Activated CD4-positive, alpha-beta memory T cell treated with anti-CD3 and anti-CD28 coated beads, Interleukin-2, amount 10 ng/mL, durations not matched to agents 7 days and 5 days (primary cell): ENCODE measurements at places on chromosomes 3 and 15.

DNA sequence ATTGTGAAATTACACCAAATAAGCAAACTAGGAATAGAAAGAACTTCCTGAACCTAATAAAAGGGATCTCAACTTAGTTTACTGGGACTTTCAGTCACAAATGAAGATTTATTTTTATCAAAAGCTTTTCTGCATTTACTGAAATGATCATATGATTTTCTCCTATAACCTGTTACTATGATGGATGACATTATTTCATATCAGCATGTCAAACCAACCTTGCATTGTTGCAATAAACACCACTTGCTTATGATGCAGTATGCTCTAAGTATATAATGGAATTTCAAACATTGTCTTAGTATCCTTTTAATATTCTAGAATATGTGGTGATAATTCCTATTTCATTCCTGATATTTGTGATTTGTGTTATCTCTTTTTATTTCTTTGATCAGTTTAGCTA lies 303.0 kb downstream of the CGGBP1 start:
- no peaks in the 10 kb centered on the region for H3K4me1 ChIP-seq
- DNase-seq = no peak
- no peaks in the 10 kb centered on the region for H3K27me3 ChIP-seq
- no peak overlapping the region for H3K27ac ChIP-seq

GRCh38 chr3:46559091-46559704 lies 6.9 kb downstream of the LRRC2 start:
- DNase-seq = no peak
- no peak overlapping the region for H3K4me3 ChIP-seq
- H3K27me3 ChIP-seq = peaks cover 46% of the 10 kb centered on the region
- no peaks in the 10 kb centered on the region for H3K36me3 ChIP-seq
- H3K4me1 ChIP-seq = peaks cover 27% of the 10 kb centered on the region

DNA sequence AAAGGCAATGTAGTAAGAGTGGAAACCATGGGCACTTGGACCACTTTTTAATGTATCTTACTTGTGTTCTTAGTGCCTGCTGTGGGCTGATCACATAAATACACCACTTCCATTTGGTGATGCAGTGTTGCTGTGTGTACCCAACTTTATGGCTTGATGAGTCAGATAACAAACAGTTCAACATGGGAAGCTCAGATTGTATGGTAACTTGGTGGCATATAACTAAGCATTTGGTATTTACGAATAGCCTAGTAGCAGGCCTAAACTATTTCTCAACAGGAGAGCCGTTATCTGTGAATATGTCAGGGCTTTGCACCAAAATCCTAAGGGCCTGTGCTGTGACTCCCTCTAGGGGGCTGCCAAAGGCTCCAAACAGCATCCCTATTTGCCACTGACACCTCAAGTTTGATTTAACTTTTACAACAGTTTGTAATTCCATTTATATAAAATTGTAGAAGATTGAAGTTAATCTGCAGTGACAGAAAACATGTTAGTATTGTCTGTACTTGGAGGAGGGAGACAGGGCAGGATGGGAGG lies 640.4 kb upstream of the CADM2 start:
- H3K4me3 ChIP-seq = no peak overlapping the region
- no peak for DNase-seq
- no peaks in the 10 kb centered on the region for H3K27me3 ChIP-seq
- no peaks in the 10 kb centered on the region for H3K36me3 ChIP-seq

DNA sequence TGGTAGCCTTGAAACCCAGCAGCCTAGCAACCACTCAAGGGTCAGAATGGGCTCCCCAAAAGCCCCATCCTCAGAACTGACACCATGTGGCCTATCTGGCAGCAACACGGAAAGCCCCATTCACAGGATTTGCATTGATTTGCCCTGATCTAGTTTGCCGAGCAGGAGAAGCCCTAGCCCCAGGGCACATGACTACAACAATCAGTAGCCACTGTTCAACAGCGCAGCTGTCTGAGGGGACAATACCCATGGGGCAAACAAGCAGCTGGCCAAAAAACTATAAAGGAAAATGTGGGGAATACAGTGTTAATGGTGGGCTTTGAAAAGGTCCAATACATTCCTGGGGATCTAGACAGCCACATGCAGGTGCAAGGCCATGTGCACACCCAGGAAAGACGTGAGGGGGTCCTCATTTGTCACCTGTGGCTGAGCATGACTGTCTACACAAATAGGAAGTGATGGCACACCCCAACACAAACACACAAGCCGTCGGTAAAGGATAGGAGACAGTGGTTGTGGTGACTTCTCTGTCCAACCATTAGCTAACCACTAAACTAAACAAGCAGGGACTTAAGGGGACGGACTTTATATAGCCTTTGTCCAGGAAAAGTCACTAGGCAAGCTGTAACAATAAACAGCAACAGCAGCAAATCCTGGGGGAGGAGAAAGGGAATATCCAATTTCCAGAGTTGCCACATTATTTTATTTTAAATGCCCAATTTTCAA lies 113.7 kb downstream of the LRIG1 start:
- peaks cover 73% of the 10 kb centered on the region for H3K36me3 ChIP-seq
- H3K27ac ChIP-seq = no peak overlapping the region
- no peak for DNase-seq
- no peak overlapping the region for H3K4me3 ChIP-seq
- H3K4me1 ChIP-seq = peaks cover 14% of the 10 kb centered on the region
- no peaks in the 10 kb centered on the region for H3K27me3 ChIP-seq

- peak overlapping the region; percentile 49 for H3K27ac ChIP-seq
- H3K4me1 ChIP-seq = peaks cover 22% of the 10 kb centered on the region
- DNase-seq = no peak
- no peaks in the 10 kb centered on the region for H3K27me3 ChIP-seq
Measured at GRCh38 chr15:67784856-67785430, 40.4 kb upstream of the SKOR1 start.

DNA sequence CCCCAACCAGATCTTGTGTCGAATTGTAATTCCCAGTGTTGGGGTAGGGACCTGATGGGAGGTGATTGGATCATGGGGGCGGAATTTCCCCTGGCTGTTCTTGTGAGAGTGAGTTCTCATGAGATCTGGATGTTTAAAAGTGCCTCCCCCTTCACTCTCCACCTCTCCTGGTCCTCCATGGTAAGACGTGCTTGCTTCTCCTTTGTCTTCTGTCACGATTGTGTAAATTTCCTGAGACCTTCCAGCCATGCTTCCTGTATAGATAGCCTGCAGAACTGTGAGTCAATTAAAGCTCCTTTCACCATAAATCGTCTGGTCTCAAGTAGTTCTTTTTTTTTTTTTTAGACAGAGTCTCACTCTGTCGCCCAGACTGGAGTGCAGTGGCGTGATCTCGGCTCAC lies 42.3 kb downstream of the NR1D2 start:
- no peak for DNase-seq
- no peaks in the 10 kb centered on the region for H3K27me3 ChIP-seq
- H3K4me1 ChIP-seq = no peaks in the 10 kb centered on the region
- no peaks in the 10 kb centered on the region for H3K36me3 ChIP-seq

DNA sequence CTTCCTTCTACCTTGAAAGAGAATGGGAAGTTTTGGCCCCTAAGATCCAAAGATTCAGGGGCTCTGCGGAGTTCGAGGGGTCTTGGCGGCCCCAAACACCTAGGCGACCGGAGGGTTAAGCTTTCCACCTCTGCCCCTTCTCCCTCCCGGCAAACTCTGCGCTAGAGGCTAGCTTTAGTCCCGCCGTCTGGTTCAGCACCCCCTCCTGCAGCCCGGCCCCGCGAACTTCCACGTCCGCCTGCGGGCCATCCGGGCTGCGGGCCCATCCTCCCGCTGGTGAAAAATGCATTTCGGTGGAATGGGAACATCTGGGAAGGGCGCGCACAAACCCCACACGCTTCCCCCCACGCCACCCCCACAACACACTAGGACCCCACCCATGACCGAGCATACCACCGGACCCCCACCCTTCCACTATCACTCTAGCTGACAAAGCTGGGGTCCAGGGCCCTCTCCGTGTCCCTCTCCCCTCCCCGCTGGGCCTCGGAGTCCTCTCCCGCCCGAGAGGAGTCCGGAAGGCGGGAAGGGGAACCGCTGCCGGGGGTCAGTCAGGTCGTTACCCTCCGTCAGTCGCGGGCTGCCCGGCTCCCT lies 1.0 kb downstream of the SHOX2 start:
- H3K27me3 ChIP-seq = peaks cover 81% of the 10 kb centered on the region
- H3K27ac ChIP-seq = peak overlapping the region; percentile 27

GRCh38 chr3:139129892-139130291 lies 85.2 kb upstream of the PRR23C start:
- no peak overlapping the region for H3K27ac ChIP-seq
- no peak overlapping the region for H3K4me3 ChIP-seq
- H3K36me3 ChIP-seq = no peaks in the 10 kb centered on the region
- DNase-seq = no peak
- no peaks in the 10 kb centered on the region for H3K27me3 ChIP-seq

DNA sequence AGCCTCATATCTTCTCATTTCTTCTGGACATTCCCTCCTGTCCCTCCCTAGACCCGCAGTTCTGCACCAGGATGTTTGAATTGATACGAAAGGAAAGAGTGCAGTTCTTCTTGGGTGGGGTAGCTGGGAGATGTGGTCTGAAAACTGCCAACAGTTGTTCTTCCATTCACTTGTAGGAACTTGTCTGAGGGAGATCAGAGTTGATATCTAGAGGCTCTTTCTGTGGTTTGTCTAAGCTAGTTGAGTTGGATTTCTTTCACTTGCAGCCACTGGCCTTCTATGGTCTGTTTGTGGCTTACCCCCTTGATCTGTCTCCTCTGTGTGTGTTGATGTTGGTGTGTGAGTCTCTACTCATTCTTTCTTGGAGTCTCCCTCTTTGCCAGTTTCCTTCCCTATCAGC lies 42.5 kb upstream of the PIK3CB start:
- peaks cover 8% of the 10 kb centered on the region for H3K36me3 ChIP-seq
- no peaks in the 10 kb centered on the region for H3K27me3 ChIP-seq
- no peak overlapping the region for H3K27ac ChIP-seq
- no peak for DNase-seq

- H3K4me1 ChIP-seq = no peaks in the 10 kb centered on the region
- no peaks in the 10 kb centered on the region for H3K27me3 ChIP-seq
Measured at GRCh38 chr15:34855893-34856292, 60.5 kb upstream of the ACTC1 start.

- no peak for DNase-seq
Measured at GRCh38 chr15:43209059-43209824, 11.6 kb downstream of the EPB42 start.

DNA sequence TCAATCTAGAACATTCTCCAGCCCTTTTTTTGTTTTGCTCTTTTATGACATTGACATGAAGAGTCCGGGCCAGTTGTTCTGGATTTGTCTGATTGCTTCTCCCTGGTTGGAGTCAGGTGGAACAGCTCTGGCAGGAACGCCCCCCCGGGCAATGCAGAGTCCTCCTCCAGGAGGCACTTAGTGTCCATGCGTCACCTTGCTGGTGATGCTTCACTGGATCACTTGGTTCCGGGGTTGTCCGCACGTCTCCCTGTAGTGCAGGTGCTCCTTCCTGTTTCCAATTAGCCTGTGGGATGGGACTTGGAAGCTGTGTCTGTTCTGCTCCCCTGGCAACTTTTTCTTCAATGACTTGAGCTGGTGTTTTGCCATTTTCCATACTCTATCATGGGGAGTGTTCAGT lies 9.8 kb downstream of the CSK start:
- peak overlapping the region; percentile 97 for H3K27ac ChIP-seq
- H3K36me3 ChIP-seq = peaks cover 66% of the 10 kb centered on the region
- H3K4me1 ChIP-seq = peaks cover 89% of the 10 kb centered on the region
- no peaks in the 10 kb centered on the region for H3K27me3 ChIP-seq
- DNase-seq = no peak
- peak overlapping the region; percentile 44 for H3K4me3 ChIP-seq

DNA sequence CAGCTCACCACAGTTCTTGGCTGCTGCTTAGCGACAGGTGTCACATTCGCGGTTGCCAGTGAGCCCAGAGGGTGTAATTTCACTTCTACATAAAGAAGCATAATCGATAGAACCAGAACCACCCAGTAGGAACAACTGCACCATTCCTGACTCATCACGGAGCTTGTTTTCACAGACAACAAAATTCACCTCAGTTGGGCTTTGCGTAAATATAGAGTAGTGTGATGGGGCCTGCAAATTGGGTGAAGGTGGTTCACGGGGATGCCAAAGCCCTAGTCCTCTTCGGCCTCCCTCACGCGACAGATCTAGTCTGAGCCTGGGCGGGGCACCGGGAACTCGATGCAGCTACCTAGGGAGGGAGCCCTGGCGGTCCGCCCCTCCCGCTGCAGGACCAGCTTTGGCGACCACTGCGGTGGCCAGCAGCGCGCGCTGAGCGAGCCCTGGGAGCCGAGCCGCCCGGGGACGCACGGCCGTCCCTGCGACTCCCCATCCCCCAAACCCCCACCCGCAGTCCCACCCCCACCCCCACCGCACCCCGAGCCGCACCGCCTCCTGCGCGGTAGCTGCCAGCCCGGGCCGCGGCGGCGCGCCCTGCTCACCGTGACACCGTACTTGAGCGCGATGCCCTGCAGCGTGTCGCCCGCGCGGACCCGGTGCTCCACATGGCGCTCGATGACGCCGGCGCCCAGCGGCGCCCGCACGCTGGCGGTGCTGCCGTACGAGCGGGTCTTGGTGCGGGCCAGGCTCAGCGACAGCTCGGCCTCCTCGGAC lies 519 bp downstream of the LYSMD2 start:
- H3K4me1 ChIP-seq = peaks cover 52% of the 10 kb centered on the region
- peaks cover 12% of the 10 kb centered on the region for H3K36me3 ChIP-seq
- no peaks in the 10 kb centered on the region for H3K27me3 ChIP-seq
- peak; percentile 61 for DNase-seq
- H3K4me3 ChIP-seq = peak overlapping the region; percentile 81

GRCh38 chr3:107641572-107642307 lies 119.0 kb downstream of the BBX start:
- no peaks in the 10 kb centered on the region for H3K27me3 ChIP-seq
- DNase-seq = no peak
- H3K4me1 ChIP-seq = no peaks in the 10 kb centered on the region
- no peaks in the 10 kb centered on the region for H3K36me3 ChIP-seq
- no peak overlapping the region for H3K4me3 ChIP-seq

DNA sequence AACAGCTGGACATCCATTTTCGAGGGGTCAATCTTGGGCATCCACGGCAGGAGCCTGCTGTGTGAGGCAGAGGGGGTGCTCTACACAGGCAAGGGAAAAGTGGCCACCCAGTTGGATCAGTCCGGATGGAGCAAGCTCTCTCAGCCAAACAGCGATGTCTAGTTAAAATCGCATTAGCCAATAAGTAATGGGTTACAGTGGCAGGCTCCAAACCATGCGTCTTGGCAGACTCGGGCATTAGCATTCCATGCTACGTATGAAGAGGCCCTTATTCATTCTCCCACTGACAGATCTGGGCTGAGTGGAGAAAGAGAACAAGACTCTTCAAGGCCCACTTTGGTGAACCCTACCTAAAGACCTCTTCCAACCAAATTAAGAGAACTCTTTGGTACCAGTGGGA lies 49.3 kb downstream of the CCNB2 start:
- no peak overlapping the region for H3K27ac ChIP-seq
- DNase-seq = no peak
- peaks cover 9% of the 10 kb centered on the region for H3K36me3 ChIP-seq
- H3K27me3 ChIP-seq = no peaks in the 10 kb centered on the region
- H3K4me3 ChIP-seq = no peak overlapping the region

DNA sequence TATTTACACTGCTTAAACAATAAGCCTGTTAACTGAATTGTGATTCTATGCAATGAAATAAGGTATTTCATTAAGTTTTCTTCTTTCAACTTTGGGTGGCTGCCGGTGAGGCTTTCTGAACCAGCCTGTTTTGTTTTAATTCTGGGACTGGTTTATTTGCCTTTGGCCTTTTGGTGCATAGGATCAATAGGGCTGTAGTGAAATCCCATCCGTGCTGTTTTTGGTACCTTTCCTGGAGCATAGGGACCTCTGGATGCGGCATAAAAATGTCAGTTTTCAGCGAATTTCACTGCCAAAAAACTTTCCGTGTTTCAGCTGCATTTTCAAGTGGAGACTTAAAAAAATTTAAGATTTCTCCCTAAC lies 514 bp downstream of the PLS1 start:
- H3K4me1 ChIP-seq = peaks cover 15% of the 10 kb centered on the region
- H3K36me3 ChIP-seq = no peaks in the 10 kb centered on the region
- peaks cover 2% of the 10 kb centered on the region for H3K27me3 ChIP-seq
- no peak for DNase-seq
- no peak overlapping the region for H3K27ac ChIP-seq
